ENCODE measurements at places on chromosomes 11 and 22. TPM values are rescaled to one million over a fixed set of nuclear protein-coding genes. Genes with fewer than 3 reads are reported as not detected.

HTR3A gene
- not detected for total RNA-seq

SHANK3 gene
- 0.07 TPM for total RNA-seq

TMEM191C gene
- 1.4 TPM for total RNA-seq

DNA sequence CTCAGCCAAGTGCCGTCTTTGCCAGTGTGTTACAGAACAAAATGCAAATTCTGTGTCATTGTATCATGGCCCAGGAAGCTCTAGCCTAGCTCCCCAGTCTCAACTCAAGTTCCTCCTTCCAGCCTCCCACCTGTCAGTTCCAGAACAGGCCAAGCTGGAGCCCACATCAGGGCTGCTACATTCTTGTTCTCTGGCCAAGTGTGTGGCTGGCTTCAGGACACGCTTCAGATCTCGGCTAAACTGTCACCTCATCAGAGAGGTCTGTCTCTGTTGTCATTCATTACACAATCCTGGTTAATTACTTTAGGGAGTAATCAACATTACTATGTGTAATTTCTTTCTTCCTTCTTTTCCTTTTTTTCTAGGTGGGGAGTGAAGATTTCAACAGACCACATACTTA lies 347.0 kb upstream of the SYN3 start:
- DNase-seq, result no peak

GRCh38 chr11:16902182-16902581 lies 112.0 kb downstream of the PLEKHA7 start:
- peak; percentile 62 for DNase-seq

GRCh38 chr22:40015358-40015976 lies 20.7 kb downstream of the FAM83F start:
- DNase-seq, result no peak

GRCh38 chr22:37079158-37079557 lies 27.6 kb downstream of the KCTD17 start:
- DNase-seq, result peak; percentile 40

DNA sequence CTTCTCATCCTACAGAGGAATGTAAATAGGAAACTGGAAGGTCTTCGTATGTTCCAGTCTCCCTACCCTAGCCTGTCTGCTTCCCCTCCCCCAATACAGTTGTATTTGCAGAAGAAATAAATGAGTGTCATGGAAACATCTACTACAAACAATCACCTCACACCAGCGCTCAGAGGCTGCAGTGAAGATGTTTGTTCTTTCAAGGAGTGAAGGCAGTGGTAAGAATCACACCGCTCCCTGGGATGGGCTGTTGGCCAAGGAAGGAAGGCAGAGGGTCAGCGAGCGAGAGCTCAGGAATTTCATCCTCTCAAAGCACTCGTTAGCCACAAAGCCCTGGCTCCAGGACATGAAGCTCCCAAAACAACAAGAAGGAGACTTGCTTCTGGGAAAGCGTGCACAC lies 1.1 kb upstream of the IGSF9B start:
- DNase-seq, result no peak

GRCh38 chr11:106409671-106410070 lies 332.2 kb downstream of the AASDHPPT start:
- no peak for DNase-seq

GRCh38 chr11:65379698-65380459 lies 2.6 kb downstream of the SLC25A45 start:
- no peak for DNase-seq
